ENCODE measurements at places on chromosomes 2 and 18.

DNA sequence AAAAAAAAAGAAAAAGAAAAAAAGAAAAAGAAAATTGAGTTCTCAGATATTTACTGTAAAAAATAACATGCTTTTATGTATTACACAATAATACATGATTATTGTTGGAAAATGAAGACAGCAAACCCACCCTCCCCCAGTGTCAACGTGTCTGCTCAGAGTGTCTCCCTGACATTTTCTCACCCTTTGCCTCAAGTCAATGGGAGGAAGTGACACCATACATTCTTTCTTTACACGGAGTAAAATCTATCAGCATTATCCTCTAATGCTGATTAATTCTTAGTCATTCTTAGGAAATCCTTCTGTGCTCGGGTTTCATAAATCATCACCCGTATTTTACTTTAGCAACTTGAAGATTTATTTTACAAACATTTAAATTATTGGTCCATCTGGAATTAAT, 32.0 kb downstream of the CTAGE1 start:
- no peak for DNase-seq

DNA sequence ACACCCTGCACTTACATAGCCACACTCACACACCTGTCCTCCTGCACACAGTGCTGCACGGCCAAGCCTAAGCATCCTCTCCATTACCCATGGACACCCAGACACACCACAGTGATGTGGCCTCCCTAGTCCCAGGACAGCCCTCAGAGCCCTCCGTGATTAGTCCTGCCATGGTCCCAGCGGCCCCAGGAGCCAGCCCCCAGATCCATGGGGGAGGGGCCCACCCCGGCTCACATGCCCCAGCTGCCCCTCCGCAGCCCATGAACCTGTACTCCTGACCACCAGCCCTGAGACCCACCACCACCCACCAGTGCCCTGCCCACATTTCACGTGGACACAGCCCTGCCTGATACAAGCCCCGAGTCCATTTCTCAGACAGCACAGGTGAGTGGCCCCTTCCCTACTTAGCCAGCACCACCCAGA, 8.1 kb upstream of the DUSP2 start:
- DNase-seq = no peak

DNA sequence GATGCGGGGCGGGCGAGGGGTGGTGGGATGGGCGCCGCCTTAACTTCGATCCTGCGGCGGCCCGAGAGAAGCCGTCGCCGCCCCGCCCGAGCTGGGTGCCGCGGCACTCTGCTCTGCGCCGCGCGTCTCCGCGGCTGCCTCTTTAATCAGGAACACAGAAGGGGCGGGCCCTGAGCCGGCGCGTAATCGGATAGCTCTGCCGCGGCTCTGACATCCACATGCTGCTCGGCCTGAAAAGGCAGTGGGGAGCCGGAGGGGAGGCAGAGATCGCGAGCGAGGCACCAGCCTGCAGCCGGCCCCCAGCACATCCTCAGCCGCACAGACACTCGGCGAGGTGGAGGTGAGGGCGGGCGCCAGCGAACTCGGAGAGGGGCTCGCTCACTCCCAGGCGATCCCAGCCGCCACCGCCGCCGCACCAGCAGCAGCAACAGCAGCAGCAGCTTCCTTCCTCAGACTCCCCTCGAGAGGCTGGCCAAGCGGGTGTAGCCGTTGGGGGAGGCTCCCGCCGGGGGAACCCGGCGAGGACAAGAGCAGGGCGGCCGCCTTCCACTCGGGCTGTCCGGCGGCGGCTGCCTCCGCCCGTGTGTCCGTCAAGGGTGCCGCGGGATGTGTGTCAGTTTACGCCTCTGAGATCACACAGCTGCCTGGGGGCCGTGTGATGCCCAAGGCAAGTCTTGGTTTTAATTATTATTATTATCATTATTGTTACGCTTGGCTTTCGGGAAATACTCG, at the start of gene NRP2:
Gene NRP2, plus strand, starts transcription at position 263 of the 732 bp plus-strand sequence. CDS start 790 bp downstream, outside the sequence.
- no peak for DNase-seq

GRCh38 chr2:86750240-86750839, 30.2 kb downstream of the RMND5A start:
- no peak for DNase-seq

DNA sequence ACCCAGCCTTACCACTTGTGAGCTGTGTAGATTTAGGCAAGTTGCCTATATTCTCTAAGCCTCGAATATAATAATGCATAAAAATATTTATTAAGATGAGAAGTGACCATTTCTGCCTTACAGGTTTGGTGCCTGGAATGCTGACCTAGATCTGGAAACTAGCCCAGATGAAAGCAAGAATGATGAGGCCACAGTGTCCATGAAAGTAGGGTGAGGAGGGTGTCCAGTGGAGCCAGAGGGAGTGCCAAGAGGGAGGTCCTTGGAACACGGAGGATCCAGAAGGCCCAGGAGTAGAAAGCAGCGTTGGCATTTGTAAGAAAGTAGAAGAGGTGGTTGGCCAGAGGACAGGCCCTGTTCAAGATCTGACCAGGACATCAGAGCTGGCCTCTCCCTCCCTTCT, 334.3 kb downstream of the CELF4 start:
- no peak for DNase-seq

DNA sequence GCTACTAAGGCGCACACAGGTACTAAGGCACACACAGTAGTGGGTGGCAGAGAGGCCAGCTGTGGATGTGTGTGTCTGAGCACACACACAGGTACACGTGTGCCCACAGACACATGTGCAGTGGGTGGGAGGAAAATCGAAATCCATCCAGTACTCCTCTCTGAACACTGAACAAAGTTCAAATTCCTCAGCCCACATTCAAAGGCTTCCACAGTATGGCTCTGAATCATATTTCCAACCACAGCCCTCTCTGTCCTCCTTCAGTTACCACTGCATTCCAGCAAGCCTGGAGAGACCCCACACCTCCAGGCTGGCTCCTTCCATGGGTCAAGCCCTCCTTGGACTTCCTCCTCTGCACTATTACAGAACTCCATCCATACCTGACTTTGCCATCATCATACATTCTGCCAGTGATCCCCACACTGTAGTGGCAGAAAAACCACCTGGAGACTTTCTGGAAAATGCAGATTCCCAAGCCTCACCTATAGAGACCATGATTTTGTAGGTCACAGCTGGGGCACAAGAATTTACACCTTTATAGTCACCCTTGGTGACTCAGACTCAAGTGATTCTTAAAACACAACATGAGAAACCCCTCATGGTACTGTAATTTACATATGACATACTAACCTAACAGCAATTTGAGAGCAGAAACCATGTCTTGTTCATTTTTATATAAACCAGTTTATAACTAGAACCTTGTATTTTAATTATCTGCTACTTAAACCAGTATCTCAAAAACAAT, 31.4 kb downstream of the EPG5 start:
- DNase-seq = no peak

- DNase-seq = no peak
Observed at GRCh38 chr2:221486106-221486505, 86.0 kb downstream of the EPHA4 start.

- DNase-seq = no peak
Observed at GRCh38 chr18:3151399-3152264, 68.1 kb downstream of the MYOM1 start.

- DNase-seq = no peak
Observed at GRCh38 chr2:24315669-24316068, 44.7 kb downstream of the ITSN2 start.

- no peak for DNase-seq
Observed at GRCh38 chr18:10404168-10404567, 50.3 kb upstream of the APCDD1 start.

- no peak for DNase-seq
Observed at GRCh38 chr18:44859263-44859662, 178.6 kb downstream of the SETBP1 start.

DNA sequence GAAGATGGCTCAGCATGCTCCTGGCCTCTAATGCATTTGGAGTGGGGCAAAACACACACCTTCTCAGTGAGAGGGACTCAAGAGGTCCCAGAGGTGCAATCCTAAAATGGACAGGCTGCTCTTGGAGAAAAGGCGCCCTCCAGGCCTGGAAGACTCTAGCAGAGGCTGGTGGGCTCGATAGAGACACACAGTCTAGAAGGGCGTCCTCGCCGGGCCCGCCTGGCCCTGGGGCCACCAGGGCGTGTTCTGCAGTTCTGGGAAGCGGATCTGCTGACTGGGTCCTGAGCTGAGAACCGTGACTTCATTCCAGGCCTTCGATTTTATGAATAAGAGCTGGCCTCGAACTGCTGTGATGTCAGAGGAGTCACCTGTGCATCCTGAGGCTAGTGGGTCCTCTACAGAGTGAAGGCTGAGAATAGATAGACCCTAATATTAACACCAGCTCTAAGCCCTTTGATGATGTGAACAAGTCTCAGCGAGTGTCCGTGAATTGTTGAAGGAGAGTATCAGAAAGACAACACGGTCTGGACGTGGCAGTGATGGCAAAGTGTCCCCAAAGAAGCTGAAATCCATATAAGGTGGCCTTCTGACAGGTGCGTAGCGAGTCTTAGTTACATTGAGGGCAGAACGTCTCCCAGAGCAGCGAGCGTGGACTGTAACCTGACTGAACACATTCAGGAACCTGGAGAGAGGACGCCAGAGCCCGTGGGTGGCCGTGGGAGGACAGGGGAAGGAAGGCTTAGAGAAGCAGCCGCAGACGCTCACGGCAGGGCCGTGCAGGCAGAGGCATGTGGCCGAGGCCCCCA, 136.9 kb downstream of the PTGR3 start:
- no peak for DNase-seq

DNA sequence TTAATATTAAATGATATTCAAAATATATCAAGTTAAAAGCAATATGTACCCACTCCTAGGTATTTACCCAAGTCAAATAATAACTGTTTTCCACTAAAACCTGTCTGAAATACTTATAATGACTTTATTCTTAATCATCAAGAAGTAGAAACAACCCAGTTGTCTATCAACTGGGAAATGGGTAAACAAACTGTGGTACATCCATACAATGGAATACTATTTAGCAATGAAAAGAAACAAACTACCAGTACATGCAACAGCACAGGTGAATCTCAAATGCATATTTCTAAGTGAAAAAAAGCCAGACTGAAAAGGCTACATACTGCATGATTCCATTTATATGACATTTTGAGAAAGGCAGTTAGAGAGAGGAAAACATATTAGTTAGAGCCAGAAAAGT, 559.9 kb downstream of the MBD2 start:
- no peak for DNase-seq

- DNase-seq = no peak
Observed at GRCh38 chr2:65489269-65489668, 56.9 kb upstream of the SPRED2 start.

DNA sequence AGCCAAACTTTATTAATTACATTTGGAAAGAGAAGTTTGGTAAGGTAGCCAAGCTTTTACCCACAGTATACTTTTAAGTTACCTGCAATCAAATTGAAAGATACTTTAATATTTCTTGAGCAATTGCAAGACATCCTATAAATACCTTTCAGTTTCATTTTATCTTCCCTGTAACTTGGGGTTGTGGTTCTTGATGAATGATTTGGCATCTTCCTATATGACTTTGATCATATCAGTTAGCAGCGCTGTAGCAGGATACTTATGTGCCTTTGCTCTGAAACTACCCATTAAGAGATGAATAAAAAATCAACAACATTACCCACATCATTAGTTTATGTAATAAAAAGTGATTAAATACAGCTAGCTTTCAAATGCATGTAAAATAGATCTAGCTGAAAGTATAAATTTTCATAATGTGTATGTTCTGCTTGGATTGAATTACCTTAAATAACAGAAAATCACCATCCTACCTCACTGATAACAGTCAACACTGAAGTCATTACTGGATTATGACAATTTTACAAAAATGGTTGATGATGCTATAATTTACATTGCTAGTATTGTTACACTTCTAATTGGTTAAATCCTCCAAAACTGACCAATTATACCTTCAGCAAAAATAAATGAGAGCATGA, 50.4 kb downstream of the MMADHC start:
- DNase-seq = no peak

- DNase-seq = no peak
Observed at GRCh38 chr18:1296237-1296636, 391.6 kb downstream of the ADCYAP1 start.

- no peak for DNase-seq
Observed at GRCh38 chr2:224682134-224682533, 34.0 kb downstream of the CCDC195 start.

- DNase-seq = no peak
Observed at GRCh38 chr2:88159481-88159880, 10.7 kb upstream of the THNSL2 start.

DNA sequence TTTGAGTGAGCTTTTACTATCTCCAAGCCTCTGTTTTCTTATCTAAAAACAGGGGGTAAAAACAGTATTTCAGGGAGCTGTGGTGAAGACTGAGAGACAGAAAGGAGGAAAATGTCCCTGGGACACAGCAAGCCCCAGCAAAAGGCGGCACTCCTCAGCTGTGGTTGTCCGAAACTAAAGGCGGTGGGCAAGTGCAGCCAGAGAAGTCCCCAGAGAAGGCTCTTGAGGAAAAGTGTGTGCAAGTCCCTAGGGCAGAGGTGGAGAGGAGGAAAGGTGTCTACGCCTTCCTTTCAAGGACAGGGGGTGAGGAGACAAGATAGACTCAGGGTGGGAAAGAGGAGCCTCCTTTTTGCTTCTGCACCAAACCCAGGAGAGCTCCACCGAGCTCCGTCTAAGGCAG, 45.5 kb downstream of the CYP27C1 start:
- DNase-seq = no peak

- DNase-seq = no peak
Observed at GRCh38 chr2:10814571-10815331, 2.2 kb upstream of the PDIA6 start.

GRCh38 chr2:196101325-196101991, 32.8 kb upstream of the DNAH7 start:
- DNase-seq = no peak

- no peak for DNase-seq
Observed at GRCh38 chr2:69693775-69694450, 48.0 kb upstream of the ANXA4 start.

GRCh38 chr2:229641676-229642075, 72.7 kb downstream of the DNER start:
- no peak for DNase-seq

- DNase-seq = no peak
Observed at GRCh38 chr2:65055422-65056214, 598 bp upstream of the CEP68 start.

- no peak for DNase-seq
Observed at GRCh38 chr2:216683846-216684245, 11.5 kb downstream of the IGFBP5 start.

GRCh38 chr2:46461709-46462171, 17.6 kb upstream of the TMEM247 start:
- no peak for DNase-seq

DNA sequence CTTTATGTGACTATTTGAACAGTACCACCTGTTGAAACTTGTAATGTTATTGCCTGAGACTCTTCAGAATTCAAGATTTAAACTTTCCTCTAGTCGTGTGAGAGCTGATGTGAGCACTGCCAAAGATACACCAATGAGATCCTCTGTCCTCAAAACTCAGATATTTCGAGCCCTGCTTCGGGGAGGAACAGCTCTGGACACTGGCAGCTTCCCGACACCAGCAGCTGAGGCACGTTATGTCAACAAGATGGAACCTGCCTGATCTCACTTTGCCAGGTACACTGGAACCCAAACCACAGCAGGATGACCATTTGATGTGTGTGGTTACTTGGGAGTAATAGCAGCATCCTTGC, 319.9 kb upstream of the RBMS1 start:
- DNase-seq = no peak

Data from Panc1 (cell line).